ENCODE measurements at places on chromosomes 12 and 14.

- DNase-seq = no peak
Measured at GRCh38 chr14:97354119-97354722, 557.0 kb downstream of the VRK1 start.

DNA sequence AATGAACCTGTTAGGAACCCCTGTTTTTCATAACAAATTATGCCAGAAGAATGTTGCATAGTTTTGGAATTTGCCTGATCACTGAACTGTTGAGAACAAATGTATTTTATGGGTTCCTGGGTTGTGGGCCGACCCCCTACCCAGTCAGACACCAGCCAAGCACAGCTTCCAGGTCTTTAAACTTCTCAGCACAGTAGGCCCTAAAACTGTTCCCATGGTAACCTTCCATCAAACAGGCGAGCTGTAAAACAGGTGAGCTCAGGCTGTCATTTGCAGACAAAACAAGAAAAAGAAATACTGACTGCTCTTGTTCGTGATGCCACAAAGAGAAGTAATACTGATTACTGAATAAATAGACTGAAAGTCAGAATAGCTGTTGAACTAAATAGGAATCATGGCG lies 147.0 kb downstream of the PTPRO start:
- DNase-seq = no peak

GRCh38 chr14:103014466-103015228 lies 42.7 kb downstream of the CDC42BPB start:
- DNase-seq = no peak

DNA sequence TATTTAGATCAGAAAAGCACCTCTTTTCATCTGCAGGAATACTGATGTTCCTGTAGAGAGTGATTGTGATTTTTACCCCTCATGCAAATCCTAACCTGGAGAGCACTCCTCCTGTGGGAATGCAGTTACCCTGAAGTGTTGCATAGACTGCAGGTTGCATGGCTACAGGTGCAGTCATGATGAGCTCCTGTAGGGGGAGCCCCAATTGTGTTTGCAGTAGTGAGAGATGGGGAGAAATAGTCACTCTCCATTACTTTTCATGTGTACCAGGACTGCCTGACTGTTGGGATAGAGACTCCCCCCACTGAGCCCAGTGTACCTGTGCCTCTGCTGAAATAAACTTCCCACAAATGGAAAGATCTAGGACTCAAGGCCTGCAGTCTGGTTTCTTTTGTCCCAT lies 1086.5 kb downstream of the SLC6A15 start:
- no peak for DNase-seq

GRCh38 chr12:45655186-45655585 lies 74.3 kb upstream of the ARID2 start:
- DNase-seq = no peak

- no peak for DNase-seq
Measured at GRCh38 chr12:22687361-22688076, 62.5 kb downstream of the ETNK1 start.

DNA sequence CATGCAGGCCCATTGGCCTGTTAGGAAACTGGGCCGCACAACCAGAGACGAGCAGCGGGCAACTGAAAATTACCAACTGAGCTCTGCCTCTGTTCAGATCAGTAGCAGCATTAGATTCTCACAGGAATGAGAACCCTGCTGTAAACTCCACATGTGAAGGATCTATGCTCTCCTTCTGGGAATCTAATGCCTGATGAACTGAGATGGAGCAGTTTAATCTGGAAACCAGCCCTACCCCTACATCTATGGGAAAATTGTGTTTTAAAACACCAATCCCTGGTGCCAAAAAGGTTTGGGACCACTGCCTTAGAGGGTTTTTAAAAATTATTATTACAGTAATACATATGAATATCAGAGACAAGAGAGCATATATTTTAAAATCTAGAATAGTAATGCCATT lies 1144.5 kb downstream of the FSCB start:
- DNase-seq = no peak

DNA sequence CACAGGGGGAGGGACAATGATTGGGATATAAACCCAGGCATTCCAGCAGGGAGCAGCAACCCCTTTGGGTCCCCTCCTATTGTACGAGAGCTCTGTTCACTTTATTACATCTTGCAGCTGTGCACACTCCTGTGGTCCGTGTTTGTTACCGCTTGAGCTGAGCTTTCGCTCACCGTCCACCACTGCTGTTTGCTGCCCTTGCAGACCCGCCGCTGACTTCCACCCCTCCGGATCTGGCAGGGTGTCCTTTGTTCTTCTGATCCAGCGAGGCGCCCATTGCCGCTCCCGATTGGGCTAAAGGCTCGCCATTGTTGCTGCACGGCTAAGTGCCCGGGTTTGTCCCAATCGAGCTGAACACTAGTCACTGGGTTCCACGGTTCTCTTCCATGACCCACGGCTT lies 64.1 kb downstream of the E2F7 start:
- DNase-seq = no peak

DNA sequence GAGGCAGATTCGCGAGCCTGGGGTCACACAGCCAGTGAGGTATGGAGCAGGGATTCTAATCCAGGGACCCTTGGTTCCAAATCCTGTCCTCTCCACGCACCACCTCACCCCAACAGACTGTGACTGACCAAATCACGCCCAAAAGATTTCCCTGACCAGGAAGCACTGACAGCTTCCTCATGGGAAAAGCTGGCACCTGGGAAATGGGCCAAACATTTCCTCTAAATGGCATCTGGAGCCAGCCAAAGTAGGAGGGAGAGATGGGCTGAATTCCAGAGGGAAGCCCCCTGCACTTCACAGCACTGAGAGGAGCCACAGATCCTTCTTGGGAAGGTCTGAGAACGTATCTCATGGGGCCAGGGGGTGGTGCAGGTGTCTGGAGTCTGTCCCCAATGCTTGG lies 28.8 kb downstream of the CCDC92 start:
- no peak for DNase-seq

DNA sequence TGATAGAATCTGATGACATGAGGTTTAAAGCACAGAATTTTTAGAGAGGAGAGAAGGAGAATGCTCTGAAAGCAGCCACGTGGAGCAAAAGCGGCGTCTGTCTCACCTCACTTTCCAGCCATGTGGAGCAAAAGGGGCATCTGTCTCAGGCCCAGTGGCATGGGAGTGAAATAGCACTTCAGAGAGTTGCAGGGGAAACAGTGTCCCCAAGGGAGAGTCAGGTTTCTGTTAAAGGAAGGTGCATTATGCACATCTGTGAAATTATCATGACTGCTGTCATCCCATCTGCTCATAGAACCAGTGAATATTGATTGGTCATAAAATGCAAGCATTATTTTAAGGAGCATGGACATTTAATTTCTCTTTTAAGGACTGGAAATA lies 124.0 kb downstream of the BICD1 start:
- DNase-seq = no peak

- DNase-seq = no peak
Measured at GRCh38 chr12:62632411-62632918, 165.8 kb downstream of the MON2 start.

- DNase-seq = no peak
Measured at GRCh38 chr12:113461666-113462065, 10.0 kb downstream of the LHX5 start.

DNA sequence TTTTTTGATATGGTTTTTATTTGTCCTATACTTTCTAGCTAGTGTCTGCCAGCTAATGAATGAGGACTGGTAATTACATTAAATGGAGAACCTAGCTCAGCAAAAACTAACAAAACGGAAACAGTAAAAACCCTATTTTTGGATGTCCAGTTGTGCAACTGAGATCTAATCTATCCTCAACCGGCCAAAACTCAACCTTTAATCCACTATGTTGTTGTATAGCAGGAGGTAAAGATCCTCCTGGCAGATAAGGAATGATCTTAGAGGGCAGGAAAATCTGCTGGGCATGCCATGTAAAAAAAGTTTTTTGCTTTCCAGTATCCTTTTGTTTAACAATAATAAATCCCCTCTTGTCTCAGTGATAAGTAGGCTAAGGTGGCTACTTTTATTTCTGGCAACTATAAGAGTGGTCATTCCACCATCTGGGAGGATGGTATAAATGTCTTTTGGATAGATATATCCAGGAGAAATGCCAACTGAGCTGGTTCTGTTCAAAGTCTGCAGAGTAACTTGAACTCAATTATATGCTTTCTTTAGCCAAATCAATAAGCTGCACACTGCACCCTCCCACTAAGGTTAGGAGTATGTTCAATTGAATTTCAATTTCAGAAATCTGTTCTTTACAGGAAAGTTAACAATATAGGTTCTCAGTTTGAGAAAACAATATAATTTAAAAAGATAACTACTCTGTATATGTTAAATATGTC lies 40.1 kb downstream of the WASHC3 start:
- DNase-seq = no peak

- DNase-seq = no peak
Measured at GRCh38 chr12:14693116-14693515, 3.3 kb downstream of the GUCY2C start.

DNA sequence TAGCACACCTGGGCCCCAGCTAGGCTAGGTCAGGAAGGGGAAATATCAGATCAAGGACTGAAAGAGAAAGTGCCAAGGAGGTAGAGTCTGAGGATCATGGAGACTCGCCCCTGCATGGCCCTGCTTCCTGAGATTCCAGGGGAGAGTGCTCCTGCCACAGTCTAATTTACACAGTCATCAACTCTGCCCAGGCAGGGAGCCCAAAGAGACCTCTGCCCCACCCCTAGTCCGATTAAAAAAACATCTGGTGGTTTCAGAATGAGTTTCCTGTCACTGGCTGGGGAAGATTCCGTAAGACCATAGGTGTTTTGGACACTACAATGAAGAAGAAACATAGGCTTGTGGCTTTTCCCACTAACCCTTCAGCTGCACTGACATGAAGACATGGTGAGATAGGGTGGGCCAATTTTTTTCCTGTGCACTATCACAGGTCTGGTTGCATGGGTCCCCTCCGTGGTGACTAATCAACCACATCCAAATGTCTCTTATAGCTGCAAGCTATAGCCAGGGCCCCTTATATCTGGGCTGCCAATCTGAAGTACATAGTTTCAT lies 31.5 kb upstream of the GZMB start:
- no peak for DNase-seq

- no peak for DNase-seq
Measured at GRCh38 chr12:76186131-76186906, 101.8 kb upstream of the NAP1L1 start.

DNA sequence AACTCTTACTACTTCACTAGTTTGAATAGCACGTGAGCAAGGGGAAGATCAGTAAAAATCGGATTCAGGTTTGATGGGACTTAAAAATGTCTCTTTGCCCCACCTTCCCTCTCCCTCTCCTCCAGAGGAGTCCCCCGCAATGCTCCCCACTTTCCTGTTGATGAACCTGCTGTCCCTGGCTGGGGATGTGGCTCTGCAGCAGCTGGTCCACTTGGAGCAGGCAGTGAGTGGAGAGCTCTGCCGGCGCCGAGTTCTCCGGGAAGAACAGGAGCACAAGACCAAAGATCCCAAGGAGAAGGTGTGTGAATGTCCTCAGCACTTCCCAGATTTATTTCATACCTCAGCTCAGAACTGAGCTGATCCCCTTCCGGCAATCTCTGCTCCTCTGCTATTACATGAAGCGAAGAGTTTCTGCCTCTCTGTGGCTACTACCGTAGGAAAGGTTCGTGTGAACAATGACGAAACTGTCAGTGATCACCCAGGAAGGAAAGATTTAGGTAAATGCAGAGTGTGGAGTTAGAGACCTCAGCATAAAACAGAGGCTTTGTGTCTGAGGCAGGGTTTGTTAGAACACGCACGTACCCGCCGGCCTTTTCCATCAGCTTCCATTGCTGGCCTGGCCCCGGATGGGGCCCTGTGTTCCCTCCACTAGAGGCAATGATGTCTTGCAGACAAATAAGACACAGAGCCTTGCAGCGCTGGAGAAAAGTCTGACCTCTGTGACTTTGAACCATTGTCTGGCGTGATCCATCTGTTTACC lies 7.4 kb upstream of the GAPDH start:
- DNase-seq = no peak

DNA sequence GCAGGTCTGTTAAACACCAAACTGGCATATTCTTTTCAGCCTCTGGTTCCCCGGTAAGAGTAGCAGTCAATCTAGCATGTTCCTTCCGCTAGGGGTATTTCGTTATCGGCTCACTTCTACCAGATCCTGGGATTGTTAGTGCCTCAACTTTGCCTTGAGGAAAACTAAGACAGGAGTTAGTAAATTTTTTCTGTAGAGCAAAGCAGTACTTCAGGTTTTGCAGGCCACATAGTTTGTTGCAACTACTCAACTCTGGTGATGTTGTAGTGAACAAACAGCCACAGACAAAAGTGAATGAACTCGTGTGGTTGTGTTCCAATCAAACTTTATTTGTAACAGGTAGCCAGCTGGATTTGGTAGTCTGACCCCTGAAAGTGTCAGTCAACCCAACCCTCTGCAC lies 6.3 kb upstream of the CDH24 start:
- DNase-seq = no peak

GRCh38 chr12:102960766-102961465 lies 3.4 kb downstream of the ASCL1 start:
- DNase-seq = no peak

DNA sequence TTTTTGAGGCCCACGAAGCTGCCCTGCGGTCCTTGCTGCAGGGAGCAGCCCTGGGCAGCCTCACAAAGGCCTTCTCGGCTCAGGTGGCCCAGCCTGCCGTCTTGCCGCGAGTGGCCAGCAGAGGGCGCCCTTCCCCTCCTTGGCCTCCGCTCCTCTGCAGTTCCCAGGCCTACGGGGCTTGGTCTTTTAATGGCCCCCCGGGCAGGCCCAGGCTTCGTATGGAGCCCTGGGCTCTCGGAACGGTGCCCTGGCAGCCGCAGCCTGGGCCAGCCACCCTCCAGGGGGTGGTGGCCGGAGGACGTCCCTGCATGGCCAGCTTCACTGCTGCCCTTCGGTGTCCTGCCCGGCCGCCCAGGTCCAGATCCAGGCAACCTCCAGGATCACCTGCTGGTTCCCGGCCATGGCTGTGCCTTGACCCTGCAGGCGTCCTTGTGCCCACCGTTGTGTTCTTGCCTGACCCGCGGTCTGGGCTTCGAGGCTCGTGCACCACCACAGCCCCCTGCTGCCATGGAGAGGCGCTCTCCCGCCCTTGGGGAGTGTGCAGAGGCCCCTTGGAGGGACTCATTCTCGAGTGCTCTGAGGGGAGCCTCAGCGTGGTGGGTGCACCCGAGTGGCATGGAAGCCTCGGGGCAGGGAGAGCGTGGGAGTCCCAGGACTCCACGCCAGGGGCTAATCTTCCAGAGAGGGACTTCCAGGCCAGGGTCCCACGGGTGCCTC lies 9.4 kb downstream of the ASPG start:
- peak; percentile 65 for DNase-seq

DNA sequence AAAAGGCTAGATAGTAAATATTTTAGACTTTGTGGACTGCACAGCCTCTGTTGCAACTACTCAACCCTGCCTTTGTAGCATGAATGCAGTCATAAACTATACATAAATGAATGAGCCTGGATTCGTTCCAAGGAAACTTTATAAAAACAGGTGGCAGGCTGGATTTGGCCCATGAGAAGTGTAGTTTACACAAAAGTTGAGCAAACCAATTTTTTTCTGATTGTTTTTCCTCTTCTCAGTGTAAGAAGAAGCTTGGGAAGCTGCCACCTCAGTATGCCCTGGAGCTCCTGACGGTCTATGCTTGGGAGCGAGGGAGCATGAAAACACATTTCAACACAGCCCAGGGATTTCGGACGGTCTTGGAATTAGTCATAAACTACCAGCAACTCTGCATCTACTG lies 9.5 kb downstream of the OAS1 start:
- no peak for DNase-seq

Data from stimulated activated CD4-positive, alpha-beta T cell treated with anti-CD3 and anti-CD28 coated beads, Interleukin-15, amount 100 ng/mL, for 1 hour (primary cell).